ENCODE measurements at places on chromosomes 13 and 19. TPM values are rescaled to one million over a fixed set of nuclear protein-coding genes. Genes with fewer than 3 reads are reported as not detected.
A peak's percentile ranks its signal among the peaks of the same experiment; 100 is the strongest.

- no peaks in the 10 kb centered on the region for H3K27me3 ChIP-seq
- H3K4me3 ChIP-seq = no peak overlapping the region
- H3K4me1 ChIP-seq = no peaks in the 10 kb centered on the region
- DNase-seq = no peak
- no peak overlapping the region for H3K27ac ChIP-seq
Measured at GRCh38 chr13:99366075-99366987, 59.1 kb upstream of the GPR183 start.

DNA sequence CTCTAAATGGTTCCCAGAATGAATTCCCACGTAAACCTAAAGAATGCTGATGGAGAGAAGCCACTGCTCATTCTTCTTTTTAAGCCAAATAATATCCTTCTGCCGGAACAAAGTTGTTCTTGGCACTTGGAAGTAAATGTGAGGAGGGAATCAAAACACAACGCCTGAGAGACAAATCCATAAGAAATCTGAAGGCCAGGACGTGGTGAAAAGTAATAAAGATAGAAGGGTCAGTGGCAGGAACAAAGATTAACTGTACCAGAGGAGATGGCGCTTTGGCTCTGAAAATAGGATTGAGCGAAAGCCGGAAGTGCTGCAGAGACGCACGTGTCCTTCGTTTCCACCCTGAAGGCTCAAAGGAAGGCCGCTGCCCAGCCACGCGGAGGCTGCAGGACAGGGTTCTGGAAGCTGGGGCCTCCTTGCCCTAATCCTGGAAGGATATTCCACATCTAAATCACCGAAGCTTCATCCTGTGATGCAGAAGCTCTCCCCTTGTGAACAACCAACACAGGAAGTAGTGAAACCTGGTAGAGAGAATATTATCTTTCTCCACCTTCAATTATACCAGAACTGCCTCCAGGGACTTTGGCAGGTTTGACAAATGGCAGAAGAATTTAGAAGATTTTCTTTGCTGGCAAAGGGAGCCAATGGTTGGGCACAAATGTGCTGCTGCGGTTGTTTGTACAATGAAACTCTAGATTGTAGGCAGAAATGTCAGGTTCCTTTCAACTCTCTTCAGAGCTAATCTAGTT, 214.6 kb upstream of the SERP2 start:
- H3K4me1 ChIP-seq = no peaks in the 10 kb centered on the region
- H3K4me3 ChIP-seq = no peak overlapping the region
- DNase-seq = no peak
- no peaks in the 10 kb centered on the region for H3K27me3 ChIP-seq
- H3K27ac ChIP-seq = peak overlapping the region; percentile 66
- no peaks in the 10 kb centered on the region for H3K36me3 ChIP-seq

DNA sequence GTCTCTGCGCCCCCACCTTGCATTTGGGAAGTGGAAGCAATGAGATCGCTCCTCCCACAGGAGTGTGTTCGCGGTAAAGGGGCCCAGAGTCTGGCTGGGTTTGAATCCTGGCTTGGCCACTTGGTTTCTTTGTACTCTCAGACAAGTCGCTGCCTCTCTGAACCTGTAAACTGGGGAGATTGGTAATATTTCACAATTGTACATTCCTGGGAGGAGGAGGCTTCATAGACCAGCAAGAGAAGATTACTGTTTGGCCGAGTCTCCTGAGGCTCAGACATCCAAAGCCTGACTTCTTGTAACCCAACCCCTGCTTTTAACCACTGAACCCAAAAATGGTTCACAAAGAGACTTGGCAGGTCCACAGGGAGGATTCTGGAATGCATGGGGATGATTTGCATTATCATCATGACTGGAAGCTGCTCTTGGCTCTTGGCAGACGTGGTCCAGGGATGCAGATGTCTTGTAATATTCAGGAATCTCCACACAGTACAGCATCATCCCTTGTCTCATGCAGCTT, 13.6 kb upstream of the STRN4 start:
- H3K27ac ChIP-seq = peak overlapping the region; percentile 72
- no peak overlapping the region for H3K4me3 ChIP-seq
- H3K4me1 ChIP-seq = no peaks in the 10 kb centered on the region
- no peaks in the 10 kb centered on the region for H3K27me3 ChIP-seq
- H3K36me3 ChIP-seq = no peaks in the 10 kb centered on the region

DNA sequence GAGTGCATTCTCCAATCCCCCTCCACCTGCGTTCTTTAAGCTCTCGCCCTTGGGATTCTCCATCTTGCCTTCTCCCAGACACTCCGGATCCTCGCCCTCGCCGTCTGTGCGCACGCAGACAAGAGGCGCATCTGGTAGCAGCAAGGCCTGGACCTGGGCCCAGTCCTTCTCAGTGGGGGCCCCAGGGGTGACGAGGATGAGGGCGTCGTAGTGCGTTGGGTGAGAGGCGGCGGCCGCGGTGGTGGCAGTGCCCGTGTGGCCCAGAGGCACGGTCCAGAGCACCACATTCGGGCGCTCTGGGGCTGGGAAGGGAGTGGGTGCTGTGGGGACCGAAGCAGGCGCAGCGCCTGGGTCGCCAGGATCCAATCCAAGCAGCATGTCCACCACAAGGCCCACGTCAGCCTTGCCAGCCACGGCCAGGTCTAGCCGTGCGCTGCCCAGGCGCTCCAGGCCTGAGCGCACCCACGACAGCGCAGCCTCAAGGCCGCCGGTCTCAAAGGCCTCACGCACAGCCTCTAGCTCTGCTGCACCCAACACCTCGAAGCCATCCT, 3.1 kb downstream of the IRGQ start:
- no peak overlapping the region for H3K27ac ChIP-seq
- H3K27me3 ChIP-seq = no peaks in the 10 kb centered on the region
- H3K4me3 ChIP-seq = no peak overlapping the region
- no peak for DNase-seq
- peaks cover 34% of the 10 kb centered on the region for H3K4me1 ChIP-seq
- H3K36me3 ChIP-seq = peaks cover 16% of the 10 kb centered on the region

DNA sequence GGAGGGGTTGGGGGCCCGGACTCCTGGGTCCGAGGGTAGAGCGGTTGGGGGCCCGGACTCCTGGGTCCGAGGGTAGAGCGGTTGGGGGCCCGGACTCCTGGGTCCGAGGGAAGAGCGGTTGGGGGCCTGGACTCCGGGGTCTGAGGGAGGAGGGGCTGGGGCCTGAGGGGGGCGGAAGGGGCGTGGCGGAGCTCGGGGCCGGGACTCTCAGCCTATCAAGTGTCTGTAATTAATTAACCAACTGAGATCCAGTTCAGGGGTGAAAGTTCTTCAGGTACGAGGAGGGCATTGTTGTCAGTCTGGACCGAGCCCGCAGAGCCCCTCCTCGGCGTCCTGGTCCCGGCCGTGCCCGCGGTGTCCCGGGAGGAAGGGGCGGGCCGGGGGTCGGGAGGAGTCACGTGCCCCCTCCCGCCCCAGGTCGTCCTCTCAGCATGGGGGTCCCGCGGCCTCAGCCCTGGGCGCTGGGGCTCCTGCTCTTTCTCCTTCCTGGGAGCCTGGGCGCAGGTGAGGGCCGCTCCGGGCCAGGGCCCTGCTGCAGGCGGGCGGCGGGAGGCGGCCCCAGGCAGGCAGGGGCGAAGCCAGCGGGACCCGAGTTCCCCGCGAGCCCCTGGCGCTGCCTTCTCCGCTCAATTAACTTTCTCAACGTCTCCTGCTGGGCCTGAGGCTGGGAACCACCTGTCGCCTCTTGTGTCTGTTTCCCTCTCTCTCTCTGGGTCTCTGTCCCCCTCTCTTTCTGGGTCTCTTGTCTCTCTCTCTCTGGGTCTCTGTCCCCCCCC, 697 bp downstream of the FCGRT start:
- DNase-seq = peak; percentile 85
- H3K36me3 ChIP-seq = no peaks in the 10 kb centered on the region
- peak overlapping the region; percentile 96 for H3K27ac ChIP-seq
- peak overlapping the region; percentile 98 for H3K4me3 ChIP-seq
- no peaks in the 10 kb centered on the region for H3K27me3 ChIP-seq

GRCh38 chr19:8513036-8513686, 806 bp downstream of the ZNF414 start:
- DNase-seq = no peak
- no peaks in the 10 kb centered on the region for H3K27me3 ChIP-seq
- H3K4me1 ChIP-seq = peaks cover 30% of the 10 kb centered on the region
- H3K36me3 ChIP-seq = no peaks in the 10 kb centered on the region
- peak overlapping the region; percentile 80 for H3K4me3 ChIP-seq

- H3K4me3 ChIP-seq = no peak overlapping the region
- H3K36me3 ChIP-seq = no peaks in the 10 kb centered on the region
- H3K4me1 ChIP-seq = no peaks in the 10 kb centered on the region
- no peak for DNase-seq
- no peak overlapping the region for H3K27ac ChIP-seq
Measured at GRCh38 chr13:47206111-47206510, 309.3 kb upstream of the HTR2A start.

GRCh38 chr13:48569104-48569666, 36.3 kb upstream of the RCBTB2 start:
- peak overlapping the region; percentile 60 for H3K27ac ChIP-seq
- H3K4me3 ChIP-seq = no peak overlapping the region
- no peaks in the 10 kb centered on the region for H3K27me3 ChIP-seq
- no peak for DNase-seq

GRCh38 chr19:13079542-13079986, 23.1 kb downstream of the LYL1 start:
- no peak overlapping the region for H3K4me3 ChIP-seq
- H3K27me3 ChIP-seq = no peaks in the 10 kb centered on the region
- peaks cover 22% of the 10 kb centered on the region for H3K36me3 ChIP-seq
- peaks cover 84% of the 10 kb centered on the region for H3K4me1 ChIP-seq

- H3K4me3 ChIP-seq = peak overlapping the region; percentile 92
- H3K27me3 ChIP-seq = no peaks in the 10 kb centered on the region
- no peak for DNase-seq
- H3K36me3 ChIP-seq = no peaks in the 10 kb centered on the region
- peak overlapping the region; percentile 93 for H3K27ac ChIP-seq
Measured at GRCh38 chr13:36344886-36345437, 1.2 kb downstream of the SPART start.

DNA sequence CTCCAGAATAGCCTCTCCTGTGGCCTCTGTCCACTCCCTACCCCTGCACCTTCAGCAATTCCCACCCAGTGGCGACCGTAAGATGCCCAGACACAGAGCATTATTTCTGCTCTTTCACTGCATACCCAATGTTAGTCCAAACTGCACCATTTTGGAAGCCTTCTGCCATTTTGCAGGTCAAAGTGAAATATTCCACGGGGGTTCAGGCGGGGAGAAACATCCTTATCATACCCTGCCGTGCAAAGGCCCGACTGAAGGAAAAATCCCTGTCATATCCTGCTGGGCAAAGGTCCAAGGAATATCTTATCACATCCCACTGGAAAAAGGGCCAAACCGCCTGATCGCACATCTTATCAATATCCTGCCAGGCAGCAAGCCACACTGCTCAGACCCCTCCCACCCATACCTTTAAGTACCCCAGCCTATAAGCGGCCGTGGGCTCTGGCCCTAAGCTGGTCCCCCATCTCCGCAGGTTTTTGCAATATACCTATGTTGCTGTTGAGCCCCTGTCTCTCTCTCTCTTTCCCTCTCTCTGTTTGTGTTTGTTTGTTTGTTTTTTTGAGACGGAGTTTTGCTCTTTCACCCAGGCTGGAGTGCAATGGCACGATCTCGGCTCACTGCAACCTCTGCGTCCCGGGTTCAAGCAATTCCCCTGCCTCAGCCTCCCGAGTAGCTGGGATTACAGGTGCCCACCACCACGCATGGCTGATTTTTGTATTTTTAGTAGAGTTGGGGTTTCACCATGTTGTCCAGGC, 18.2 kb downstream of the CLEC11A start:
- no peak overlapping the region for H3K4me3 ChIP-seq
- no peaks in the 10 kb centered on the region for H3K4me1 ChIP-seq
- H3K27ac ChIP-seq = no peak overlapping the region
- H3K36me3 ChIP-seq = no peaks in the 10 kb centered on the region

DNA sequence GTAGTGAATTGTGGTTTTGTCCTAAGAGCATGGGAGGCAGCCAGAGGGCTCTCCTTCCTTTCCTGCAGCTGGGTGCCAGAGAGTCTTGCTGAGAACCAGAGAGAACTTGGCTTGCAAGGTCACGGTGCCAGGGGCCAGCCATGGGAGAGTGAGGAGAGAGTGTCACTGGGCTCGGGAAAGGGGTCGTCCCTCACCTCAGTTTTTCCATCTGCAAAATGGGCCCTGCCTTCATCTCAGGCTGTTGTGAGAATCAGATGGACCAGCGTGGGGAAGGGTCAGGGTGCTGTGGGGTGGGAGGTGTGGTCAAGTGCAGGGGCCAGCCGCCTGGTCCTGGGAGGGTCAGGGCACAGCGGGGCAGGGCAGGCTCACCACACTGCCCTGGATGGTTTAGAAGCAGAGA, 7.3 kb downstream of the LRP3 start:
- no peaks in the 10 kb centered on the region for H3K27me3 ChIP-seq
- peaks cover 4% of the 10 kb centered on the region for H3K36me3 ChIP-seq

- no peaks in the 10 kb centered on the region for H3K27me3 ChIP-seq
- no peak overlapping the region for H3K4me3 ChIP-seq
- H3K4me1 ChIP-seq = no peaks in the 10 kb centered on the region
- H3K27ac ChIP-seq = no peak overlapping the region
- H3K36me3 ChIP-seq = no peaks in the 10 kb centered on the region
- no peak for DNase-seq
Measured at GRCh38 chr13:76579701-76580100, 306.5 kb downstream of the KCTD12 start.

DNA sequence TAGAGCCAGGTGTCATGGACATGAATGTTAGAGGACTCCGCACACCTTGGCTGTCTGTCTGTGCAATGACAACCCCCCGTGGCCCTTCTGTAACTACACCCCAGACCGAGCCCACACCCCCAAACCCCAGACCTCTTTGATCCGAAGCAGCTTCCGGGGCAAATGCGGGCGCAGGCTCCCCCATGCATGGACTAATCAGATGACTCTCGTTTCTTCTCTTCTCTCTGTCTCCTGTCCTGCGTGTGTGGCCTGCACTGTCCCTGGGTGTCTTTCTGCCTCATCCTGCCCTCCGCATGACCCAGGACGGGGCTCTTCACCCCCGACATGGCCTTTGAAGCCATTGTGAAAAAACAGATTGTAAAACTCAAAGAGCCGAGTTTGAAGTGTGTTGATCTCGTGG, 38.9 kb downstream of the TMED1 start:
- no peak for DNase-seq
- no peaks in the 10 kb centered on the region for H3K27me3 ChIP-seq
- peaks cover 51% of the 10 kb centered on the region for H3K36me3 ChIP-seq

The ATP4A gene
- total RNA-seq = not detected

The OXGR1 gene
- total RNA-seq = not detected

The PAK4 gene
- total RNA-seq = 7.5 TPM

The SHISA2 gene
- not detected for total RNA-seq

The PCDH20 gene
- 4.3 TPM for total RNA-seq

The CGB8 gene
- total RNA-seq = not detected

The GNG7 gene
- total RNA-seq = 8.0 TPM

The ICAM5 gene
- total RNA-seq = not detected

The FBXO17 gene
- total RNA-seq = 28.6 TPM

The ZNF554 gene
- total RNA-seq = 3.3 TPM

The HSD17B14 gene
- total RNA-seq = 14.1 TPM

The SMIM24 gene
- total RNA-seq = not detected

The RPS15 gene
- 5,641 TPM for total RNA-seq

The C13orf42 gene
- not detected for total RNA-seq

The ZNF536 gene
- 5.4 TPM for total RNA-seq

The JSRP1 gene
- total RNA-seq = 0.36 TPM

The MATK gene
- total RNA-seq = 1.8 TPM

The ZNF98 gene
- 1.8 TPM for total RNA-seq

Measured in sigmoid colon (tissue), 7 donors.